Tibial artery (tissue), 4 donors: ENCODE measurements at places on chromosomes 13 and 19.
A peak's percentile ranks its signal among the peaks of the same experiment; 100 is the strongest.

DNA sequence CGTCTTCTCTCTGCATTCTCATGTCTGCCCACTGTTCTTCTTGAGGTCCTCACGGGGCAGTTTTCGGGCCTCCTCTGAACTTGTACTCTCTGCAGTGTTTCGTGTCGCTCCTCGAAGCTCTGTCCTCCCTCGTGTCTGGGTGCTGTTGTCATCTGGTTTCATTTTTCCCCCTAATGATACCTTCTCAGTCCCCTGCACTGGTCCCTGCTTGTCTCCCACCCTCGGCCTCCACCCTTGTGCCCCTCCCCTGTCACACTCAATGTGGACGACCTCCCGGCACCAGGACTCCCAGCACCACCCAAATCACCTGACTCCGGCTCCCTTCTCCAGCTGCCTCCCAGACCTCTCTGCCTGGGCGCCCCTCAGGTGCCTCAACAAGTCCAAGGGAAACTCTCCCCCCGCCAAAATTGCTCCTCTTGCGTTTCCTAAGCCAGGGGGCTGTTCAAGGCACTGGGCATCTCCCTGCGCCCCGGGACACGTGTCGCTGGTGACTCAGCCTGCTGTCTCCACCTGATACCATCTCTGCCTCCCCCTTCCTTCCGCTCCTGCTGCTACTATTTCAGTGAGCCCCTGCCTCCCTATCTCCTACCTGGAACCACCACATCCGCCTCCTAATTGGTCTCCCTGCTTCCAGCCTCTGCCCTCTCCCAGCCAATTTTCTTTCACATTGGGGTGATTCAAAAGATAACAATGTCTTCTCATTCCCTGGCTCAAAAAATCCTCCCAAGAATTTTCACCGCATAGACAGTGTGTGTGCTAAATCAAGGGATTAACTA lies 49.5 kb downstream of the RFX2 start:
- DNase-seq, result no peak

- no peak for DNase-seq
Observed at GRCh38 chr13:110562696-110563462, 1.4 kb upstream of the RAB20 start.

- DNase-seq, result no peak
Observed at GRCh38 chr13:99230991-99231390, 27.2 kb downstream of the GPR18 start.

GRCh38 chr19:4536798-4537197 lies 1.8 kb upstream of the PLIN5 start:
- DNase-seq, result no peak

- no peak for DNase-seq
Observed at GRCh38 chr13:95083758-95084157, 217.5 kb downstream of the ABCC4 start.

DNA sequence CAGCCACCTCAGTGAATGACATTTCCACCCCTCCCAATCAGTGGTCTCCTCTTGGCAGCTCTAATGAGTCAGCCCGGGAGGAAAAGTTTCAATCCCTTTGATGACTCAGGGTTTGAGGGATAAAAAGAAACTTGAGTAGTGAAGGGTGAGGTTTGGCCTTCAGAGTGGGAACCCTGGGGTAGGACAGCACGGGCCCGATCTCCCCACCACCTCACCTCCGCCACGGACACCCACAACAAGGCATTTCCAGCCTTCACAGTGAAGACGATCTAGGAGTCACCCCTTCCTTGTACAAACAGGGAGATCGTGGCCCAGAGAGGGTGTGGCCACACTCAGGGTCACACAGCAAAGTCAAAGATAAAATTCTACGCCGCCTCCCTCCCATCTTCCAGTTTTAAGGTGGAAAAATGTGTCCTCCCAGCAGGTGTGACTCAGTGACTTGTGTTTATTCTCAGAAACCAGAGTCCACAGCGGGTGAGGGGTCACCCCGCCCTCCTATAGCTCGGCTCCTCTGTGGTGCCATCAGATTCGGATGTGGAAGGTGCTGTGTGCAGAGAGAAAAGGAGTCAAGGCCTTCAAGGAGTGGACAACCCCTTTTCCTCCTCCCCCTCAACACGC lies 12.3 kb downstream of the CIB3 start:
- DNase-seq, result no peak

DNA sequence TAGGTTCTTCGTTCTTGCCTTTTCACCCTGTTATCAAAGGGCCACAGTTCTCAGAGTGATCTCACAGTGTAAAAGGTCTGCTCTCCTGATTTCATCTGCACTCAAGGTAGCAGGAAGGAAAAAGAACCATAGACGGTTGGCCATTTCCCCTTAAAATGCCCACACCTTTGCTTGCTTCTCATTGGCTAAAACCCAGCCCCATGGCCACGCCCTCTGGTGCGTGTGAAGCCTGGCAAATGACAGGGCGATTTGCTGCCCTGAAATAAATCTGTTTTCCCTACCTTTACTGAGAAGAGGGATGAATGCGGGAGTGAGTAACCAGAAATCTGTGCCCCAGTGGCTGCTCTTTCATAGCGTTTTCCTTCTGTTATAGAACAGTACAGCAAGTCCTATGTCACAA lies 269.3 kb downstream of the POU4F1 start:
- no peak for DNase-seq

DNA sequence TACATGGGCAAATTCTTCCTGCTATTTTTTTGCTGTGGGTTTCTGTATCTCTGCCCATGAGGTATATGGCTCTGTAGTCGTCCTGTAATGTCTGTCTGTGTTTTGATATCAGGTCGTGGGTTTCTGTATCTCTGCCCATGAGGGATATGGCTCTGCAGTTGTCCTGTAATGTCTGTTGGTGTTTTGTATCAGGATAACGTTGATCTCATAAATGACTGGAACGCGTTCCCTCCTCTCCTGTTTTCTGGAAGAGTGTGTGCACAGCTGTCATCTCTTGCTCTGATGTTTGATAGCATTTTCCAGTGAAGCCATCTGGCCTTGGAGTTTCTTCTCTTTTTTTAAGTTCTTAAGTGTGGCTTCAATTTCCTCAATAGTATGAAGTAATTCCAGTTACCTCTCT lies 57.2 kb downstream of the SOX1 start:
- DNase-seq, result no peak

DNA sequence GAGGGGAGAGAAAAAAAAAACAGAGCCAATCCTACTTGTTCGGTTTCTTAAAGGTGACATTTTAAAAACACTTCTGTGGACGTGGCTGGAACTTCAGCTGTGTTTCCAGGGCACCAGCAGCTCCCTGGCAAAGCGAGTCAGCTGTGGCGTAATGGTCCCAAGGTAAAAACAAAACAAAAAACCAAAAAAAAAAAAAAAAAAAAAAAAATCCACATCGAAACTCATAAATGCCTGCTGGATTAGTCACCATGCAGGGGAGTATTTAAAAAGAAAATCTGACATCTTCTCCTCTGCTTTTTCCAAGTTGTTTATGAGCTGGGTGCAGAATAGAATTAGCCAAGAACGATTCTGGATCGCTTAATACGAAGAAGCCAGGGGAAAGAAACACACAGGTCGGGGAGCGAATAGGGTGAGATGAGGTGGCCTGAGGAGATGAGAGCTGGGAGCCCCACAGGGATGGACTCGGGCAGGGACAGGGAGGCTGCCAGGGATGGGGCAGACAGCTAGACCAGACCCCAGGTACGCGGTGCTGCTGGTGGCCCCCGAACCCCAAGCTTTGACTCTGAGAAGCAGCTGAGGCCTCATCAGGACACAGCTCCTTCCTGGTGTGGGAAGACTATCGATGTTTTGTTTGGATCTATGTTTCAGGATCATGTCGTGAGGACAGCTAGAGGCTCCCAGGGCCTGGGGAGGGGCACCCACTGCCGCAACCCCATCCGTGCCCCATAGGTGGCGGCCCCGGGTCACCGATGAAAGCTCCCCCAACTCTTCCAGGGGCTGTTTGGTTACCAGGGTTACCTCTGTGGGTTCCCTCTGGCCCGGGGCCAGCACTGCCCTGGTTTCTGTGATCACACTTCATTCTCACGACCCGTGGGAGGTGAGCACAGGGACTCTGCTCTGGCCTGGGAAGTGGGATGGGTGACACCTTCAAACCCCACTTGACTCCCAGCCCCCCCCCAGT lies 3.1 kb upstream of the CTXN1 start:
- peak; percentile 89 for DNase-seq

DNA sequence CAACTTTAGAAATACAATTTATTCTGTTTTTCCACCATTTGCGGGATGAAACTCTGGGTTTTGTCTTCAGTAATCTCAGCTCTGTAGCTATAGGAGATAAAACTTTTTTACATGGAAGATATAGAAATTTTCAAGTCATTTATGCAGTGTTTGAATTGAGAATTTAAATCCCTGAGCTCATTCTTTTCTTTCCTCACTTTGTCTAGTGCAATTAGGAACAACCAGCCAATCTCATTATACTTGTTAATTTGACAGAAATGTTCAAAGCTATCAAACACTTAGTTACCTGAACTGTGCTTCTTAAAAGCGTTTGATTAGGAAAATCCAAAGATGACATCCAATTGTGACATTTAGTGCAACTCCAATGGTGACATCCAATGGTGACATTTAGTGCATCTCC lies 1014.3 kb downstream of the SLITRK5 start:
- DNase-seq, result no peak

DNA sequence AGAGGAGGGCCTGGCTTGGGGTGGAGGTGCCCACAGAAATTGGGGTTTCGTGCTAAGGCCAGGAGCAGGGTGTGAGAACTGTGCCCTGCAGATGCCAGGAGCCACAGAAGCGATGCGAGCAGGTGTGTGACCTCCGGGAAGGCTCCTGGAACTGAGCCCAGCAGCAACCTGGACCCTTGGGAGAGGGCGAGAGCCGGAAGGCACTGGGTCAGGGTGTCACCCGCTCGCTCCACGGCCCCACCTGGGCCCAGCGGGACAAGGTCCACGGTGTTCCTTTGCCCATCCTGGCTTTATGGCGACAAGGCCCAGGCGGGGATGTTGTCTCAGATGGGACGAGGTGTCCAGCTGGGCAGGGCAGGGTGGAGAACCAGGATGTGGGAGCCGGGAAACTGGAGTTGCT lies 4.2 kb downstream of the MISP start:
- DNase-seq, result no peak

- DNase-seq, result no peak
Observed at GRCh38 chr19:3981373-3981735, 3.9 kb downstream of the EEF2 start.

GRCh38 chr13:91572439-91572838 lies 174.0 kb downstream of the GPC5 start:
- DNase-seq, result no peak

- no peak for DNase-seq
Observed at GRCh38 chr13:47930649-47931165, 70.4 kb downstream of the SUCLA2 start.

DNA sequence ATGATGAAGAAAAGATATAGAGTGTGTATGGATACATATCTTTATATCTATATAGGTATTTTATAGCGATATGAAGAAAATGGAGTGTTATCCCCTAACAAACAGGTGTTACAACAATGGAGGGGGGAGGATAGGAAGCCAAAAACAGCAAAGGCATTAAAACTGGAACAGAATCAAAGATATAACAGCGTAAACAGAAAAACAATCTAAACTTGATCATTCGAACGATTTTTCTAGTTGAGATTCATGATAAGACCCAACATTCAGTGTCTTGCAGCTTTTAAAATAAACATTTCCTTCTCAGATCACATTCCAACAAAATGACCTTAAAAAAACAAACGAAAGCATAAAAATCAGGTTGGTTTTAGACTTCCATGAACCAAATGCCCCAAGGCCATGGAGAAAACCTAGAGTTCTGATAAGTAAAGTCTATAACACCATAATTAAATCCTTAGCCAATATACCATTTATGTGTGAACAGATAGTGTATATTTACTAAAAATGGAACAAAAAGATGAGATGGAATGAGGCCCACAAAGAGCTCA lies 55.7 kb downstream of the CAB39L start:
- no peak for DNase-seq

- DNase-seq, result peak; percentile 71
Observed at GRCh38 chr13:32902029-32902780, 114.0 kb upstream of the KL start.

DNA sequence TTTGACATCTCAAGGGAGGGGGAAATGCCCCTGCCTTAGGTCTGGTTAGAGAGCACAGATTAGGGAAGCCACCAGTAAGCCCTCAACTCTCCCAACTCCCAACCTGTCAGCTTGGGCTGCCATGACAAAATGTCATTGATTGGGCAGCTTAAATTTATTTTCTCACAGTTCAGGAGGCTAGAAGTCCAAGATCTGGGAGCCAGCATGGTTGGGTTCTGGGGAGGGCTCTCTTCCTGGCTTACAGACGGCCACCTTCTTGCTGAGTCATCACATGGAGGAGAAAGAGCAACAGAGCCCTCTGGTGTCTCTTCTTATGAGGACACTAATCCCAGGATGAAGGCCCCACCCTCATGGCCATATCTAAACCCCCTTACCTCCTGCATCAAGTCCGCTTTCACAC lies 24.2 kb downstream of the C19orf12 start:
- DNase-seq, result no peak

- no peak for DNase-seq
Observed at GRCh38 chr19:45560686-45561085, 23.9 kb downstream of the OPA3 start.
